Suppressor macrophage treated with lipopolysaccharide for 1 hour (primary cell): ENCODE measurements at places on chromosomes 4 and X.

- no peak for DNase-seq
Measured at GRCh38 chr4:147682755-147683154, 1.2 kb downstream of the PRMT9 start.

GRCh38 chrX:116236666-116237065 is 66.1 kb downstream of the AGTR2 start:
- no peak for DNase-seq

GRCh38 chr4:7557456-7557855 is 122.7 kb upstream of the PSAPL1 start:
- peak; percentile 12 for DNase-seq

DNA sequence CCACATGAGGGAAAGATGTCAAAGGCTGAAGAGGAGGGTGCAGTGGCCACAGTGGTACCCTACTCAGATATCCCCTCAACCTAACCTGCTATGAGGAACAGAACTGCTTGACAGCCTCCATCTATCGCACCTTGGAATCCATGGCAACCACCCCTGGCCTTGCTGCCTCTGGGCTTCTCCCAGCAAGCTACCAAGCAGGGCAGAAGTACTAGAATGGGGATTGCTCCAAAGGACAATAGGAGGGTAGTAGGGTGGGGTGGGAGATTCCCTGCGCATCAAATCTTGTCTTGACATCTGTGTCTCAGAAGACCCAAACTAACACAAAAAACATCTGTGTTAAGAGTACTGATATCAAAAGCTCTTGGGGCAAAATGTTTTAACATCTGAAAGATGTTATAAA is 118.2 kb downstream of the FBXW7 start:
- DNase-seq, result no peak

DNA sequence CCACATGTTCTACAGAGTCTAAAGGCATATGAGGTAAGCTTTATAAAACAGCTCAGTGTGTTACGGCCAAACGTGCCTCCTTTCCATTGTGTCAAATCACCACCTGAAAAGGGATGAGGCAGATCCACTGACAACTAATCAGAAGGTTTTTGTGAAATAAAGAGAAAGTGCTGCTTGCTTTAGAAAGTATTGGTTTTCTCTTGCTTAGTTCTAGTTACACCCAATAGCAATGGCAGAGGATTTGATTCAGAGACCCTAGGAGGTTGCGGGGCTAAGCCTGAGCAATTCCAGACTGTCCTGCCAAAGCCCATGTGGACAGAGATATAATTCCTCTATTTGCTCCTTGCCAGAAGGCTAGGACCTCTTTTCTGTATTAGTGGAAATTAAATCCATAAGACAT is 125.5 kb downstream of the SPRY1 start:
- DNase-seq, result no peak

DNA sequence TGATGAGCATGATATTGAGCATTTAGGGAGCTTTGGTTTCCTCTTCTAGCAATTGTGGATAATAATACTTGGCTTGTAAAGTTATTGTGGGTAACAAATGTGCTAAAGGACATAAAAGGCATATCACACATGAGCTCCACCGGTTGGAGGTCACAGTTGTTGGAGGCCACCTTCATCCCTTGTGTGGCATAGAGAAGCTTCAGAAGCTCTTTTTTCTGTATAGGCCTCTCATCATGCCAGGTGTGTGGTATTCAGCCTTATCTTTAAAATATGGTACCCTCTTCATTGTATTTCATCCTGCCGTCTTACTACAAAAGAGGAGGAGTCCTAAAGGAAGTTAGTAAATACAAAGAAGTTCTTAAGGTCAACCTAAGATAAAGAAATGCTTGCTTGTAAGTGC is 66.4 kb downstream of the HMGB2 start:
- DNase-seq, result no peak

- no peak for DNase-seq
Measured at GRCh38 chrX:11532291-11533078, 133.2 kb downstream of the ARHGAP6 start.

DNA sequence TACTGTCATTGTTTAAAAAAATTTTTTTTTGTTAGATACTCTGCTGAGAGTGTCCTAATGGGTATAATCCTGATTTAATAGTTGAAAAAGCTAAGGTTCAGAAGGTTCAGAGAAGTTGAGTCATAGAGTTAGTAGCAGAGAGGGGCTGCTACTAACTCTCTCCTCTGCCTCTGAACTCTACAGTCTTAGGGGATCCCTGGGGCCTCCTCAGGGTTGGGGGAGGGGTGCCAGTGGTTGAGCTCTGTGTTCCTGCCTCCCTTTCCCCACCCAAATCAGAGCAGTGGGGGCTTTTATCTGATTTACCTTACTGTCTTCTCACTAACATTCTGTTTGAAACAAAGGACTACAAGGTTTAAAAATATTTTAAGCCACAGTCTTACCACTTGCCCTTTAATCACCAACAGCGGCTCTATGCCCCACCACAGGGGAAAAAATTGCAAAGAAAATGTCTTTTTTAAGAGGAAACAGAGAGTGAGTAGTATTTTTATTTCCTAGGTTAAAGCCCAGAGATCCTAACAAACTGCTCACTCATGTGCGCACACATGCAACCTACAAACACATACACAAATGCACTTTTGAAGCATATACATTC is 102.2 kb upstream of the ATP6AP2 start:
- no peak for DNase-seq

DNA sequence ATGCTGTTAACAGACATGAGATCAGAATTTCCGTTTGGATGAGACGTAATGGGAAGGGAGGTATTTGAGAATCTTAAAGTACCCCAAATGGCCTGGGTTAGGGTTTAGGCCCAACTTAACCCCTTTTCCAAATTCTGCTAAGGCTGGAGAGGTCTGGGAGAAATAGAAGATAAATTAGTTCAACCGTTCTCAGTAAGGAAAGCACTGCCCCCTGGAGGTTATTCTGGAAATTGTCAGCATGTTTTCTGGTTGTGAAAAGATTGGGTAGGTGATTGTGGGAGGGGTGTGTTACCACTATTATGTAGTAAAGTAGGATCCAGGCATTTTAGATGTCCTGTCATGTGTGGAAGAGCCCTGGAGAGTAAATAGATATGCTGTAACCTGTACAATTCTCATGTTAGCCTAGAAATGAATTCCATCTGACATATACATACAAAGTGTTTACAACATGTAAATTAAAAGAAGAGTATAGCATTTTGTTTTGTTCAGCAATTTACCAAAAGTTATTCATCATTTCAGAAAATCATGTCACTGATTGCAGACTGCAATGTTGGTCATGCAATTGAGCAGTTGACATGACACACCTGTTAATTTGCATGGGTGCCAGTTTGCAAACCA is 26.8 kb upstream of the GRXCR1 start:
- DNase-seq, result peak; percentile 74

- no peak for DNase-seq
Measured at GRCh38 chr4:105451346-105451745, 22.5 kb downstream of the PPA2 start.

DNA sequence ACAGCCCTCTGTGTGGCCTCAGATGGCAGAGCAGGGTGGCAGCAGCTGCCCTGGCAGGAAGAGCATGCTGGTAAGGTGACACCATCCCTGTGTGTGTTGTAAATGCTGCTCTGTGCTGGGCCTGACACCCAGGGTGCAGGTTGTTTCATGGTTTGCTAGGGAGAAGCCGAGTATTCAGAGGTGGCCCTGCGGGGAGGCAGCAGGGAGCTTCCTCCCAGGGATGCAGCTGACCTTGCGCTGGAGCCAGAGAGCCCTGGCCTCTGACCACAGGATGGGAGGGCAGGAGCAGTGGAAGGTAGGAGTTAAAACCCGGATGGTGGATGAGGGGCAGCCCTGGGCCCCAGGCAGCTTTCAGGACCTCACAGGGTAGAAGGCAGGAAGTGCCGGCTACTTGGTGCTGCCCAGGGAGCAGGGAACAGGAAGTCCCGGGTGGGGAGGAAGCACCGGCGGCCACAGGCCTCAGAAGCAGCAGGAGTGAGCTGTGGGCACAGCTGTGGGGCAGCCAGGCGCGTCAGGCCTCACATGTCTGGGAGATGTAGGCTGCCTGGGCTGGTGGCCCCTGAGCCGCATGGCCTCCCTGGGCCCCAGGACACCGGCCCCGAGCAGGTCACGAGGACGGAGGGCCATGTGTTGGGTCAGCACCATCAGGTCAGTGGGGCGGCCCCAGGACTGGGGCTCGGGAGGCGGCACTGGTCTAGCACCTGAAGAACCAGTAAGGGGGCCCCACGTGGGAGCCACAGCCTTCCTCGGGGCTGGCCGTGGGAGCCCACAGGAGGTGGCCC is 19.1 kb downstream of the SH3BP2 start:
- peak; percentile 92 for DNase-seq

GRCh38 chr4:74181219-74181618 is 23.3 kb downstream of the MTHFD2L start:
- DNase-seq, result peak; percentile 22

DNA sequence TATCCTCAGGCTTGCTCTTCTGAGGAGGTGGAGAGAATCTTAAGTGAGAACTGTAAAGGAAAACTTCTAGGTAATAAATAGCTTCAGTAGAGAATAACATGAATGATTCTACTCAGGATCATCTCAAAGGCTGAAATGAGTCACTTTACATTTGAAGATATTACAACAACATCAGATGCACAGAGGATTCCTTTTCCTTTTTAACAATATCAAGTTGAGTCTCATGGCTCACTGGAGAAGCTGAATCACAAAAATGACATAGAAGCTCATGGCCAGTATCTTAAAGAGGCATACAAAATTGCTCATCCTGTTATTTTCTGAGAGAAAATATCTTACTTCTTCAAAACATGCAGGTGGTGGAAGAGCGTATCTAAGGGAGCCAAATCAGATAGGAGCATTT is 72.5 kb upstream of the EMCN start:
- DNase-seq, result no peak

DNA sequence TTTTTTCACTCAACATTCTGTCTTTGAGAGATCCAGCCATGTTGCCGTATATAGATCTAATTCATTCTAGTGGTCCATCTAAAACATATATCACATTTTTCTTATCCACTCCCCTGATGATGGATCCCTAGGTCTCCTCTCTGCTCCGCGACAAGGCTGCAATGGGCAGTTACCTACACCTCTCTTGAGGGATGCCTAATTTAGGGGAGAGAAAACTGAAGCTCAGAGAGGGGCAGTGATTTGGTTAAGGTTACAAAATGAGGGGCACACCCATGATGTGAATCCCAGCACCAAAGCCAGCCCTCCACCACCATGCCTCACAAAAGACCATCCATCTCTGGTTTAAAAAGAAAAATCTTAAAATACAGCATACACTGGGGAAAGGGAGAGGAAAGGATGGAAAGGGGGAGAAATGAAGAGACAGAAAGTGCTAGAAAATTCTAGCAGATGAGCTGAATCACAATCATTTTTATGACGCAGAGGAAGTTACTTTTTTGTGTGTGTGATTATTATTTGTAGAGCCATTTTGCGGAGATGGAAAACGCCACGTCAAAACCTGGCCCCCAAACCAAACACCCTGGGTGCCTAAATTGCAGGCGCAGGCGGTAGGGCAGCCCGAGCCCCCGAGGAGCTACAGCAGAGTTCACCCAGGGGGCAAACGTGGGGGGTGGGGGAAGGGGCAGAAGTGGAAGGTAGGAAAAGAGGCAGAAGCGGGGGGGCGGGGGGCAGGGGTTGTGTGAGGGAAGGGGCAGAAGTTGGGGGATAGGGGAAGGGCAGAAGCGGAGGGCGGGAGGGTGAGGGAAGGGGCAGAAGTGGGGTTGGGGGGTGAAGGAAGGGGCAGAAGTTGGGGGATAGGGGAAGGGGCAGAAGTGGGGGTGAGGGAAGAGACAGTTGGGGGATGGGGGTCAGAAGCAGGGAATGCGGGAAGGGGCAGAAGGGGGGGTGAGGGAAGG is 1.3 kb upstream of the TSPYL2 start:
- no peak for DNase-seq

DNA sequence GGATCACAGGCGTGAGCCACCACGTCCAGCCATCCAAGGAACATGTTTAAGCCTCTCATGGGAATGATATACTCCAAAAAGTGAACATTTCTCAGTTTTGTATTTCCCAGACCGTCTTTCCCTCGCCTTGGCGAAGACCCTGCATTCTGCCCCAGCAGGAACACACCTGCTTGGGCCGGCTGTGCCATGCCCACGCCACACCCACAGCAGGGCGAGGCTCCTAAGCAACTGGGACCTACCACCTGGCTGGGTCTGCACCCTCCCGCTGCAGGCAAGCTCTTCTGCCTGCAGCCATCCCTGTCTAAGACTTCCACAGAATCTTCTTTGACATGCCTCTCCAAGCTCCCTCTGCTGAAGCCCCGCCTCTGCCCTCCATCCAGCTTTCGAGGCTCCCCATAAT is 3.6 kb downstream of the CCNQ start:
- no peak for DNase-seq

DNA sequence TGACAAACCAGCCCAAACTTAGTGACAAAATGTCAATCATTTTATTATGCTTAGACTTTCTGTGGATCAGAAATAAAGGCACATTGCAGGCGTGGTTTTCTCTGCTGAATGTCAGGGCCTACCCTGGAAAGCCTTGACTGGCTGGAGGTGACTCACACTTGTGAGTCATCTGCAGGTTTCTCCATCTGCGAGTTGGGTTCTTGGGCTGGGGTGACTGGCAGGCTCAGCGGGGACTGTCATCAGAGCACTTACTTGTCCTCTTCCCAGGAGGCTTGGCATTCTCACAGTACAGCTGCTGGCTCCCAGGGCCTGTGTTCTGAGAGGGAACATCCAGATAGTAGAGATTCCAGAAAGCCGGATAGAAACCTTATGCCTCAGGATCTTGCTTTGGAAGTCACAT is 153.8 kb upstream of the AGA start:
- DNase-seq, result peak; percentile 12

- DNase-seq, result no peak
Measured at GRCh38 chrX:16666541-16666940, 16.6 kb downstream of the S100G start.

- DNase-seq, result no peak
Measured at GRCh38 chrX:53447441-53447840, 13.3 kb upstream of the HSD17B10 start.

DNA sequence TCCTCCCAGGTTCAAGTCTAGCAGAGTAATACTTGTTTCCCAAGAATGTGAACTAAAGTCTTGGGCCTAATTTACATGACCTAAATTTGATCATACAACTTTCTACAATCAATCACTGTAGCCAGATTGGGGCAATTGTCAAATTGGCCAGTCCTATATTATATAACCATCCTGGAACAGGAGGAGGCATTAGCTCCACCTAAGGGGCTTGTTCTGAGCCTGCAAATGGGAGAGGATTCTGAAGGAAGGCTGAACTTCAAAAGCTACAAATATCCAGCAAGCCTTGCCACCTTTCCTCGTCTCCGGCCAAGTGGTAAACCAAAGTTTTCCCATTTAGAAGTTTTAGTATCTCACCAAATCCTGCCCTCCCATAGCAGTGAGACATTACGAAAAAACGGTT is 1289.6 kb upstream of the TENM3 start:
- DNase-seq, result no peak

GRCh38 chrX:17375367-17375636 is 302 bp downstream of the NHS start:
- no peak for DNase-seq

GRCh38 chr4:5824635-5825034 is 68.3 kb downstream of the CRMP1 start:
- peak; percentile 18 for DNase-seq

- DNase-seq, result no peak
Measured at GRCh38 chrX:21382715-21383114, 8.5 kb downstream of the CNKSR2 start.

GRCh38 chrX:17878028-17878670 is 17.1 kb upstream of the RAI2 start:
- no peak for DNase-seq

GRCh38 chr4:167233685-167234315 is 494 bp downstream of the SPOCK3 start:
- peak; percentile 37 for DNase-seq

GRCh38 chr4:576991-577498 is 950 bp upstream of the TMEM271 start:
- DNase-seq, result no peak

- no peak for DNase-seq
Measured at GRCh38 chrX:72271091-72271788, 5.8 kb downstream of the RPS4X start.

GRCh38 chr4:68373513-68373912 is 23.6 kb upstream of the YTHDC1 start:
- DNase-seq, result peak; percentile 39
